ENCODE measurements at places on chromosomes 2 and 18.

- no peak for DNase-seq
Observed at GRCh38 chr2:30978854-30979253, 159.4 kb downstream of the GALNT14 start.

GRCh38 chr2:191916826-191917225 lies 69.9 kb upstream of the CAVIN2 start:
- DNase-seq, result no peak

DNA sequence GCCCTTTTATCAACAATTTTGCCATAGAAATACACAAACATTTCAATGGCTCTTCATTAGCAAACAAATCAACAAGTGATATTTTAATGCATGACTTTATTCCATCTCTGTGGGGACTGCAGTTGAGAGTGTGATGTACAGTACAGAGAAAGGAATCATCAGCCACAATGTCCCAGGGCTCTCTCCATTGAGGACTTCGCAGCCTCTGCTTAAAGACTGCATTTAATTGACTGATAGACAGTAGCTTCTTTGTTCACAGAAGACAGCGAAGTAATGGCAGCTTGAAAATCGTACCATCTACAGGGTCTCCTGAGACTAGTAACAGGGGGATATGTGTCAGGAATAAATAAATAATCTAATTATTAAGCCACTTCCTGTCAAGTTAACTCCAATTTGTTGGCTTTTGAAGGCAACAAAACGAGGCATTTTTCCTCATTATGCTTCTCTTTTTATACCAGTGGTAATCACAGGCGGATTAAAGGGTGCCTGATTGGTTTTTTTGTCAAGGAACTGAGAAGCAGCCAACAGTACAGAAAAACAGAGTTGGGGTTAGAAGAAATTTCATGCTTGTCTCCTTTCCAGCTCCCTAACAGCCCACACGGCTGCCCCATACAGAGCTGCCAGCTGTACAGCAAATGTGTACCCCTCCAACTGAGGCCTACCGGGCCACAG lies 164.3 kb downstream of the ZNF521 start:
- DNase-seq, result no peak

GRCh38 chr2:166375736-166376487 lies at the start of gene SCN9A:
SCN9A (minus strand) TSS chr2:166375944; CDS start chr2:166311756, 64,188 bp downstream.
- peak; percentile 1 for DNase-seq

DNA sequence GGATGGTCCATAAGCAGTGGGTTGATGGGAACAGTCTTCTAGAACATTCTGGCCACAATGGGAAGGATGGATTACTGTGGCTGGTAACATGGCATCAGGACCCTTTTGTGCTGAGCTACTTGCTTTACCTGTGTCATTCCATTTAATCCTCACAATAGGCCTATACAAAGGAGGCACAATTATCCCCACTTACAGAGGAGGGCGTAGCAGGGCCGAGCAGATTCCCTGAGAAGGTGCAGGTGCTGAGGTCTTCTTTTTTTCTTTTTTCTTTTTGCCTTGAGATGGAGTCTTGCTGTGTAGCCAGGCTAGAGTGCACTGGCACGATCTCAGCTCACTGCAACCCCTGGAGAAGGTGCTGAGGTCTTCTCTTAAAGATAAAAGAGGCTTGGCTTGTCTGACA lies 6.7 kb upstream of the LRRC30 start:
- no peak for DNase-seq

GRCh38 chr2:210389856-210390255 lies 74.9 kb upstream of the MYL1 start:
- DNase-seq, result no peak

GRCh38 chr2:64246962-64247361 lies 102.7 kb upstream of the PELI1 start:
- DNase-seq, result no peak

DNA sequence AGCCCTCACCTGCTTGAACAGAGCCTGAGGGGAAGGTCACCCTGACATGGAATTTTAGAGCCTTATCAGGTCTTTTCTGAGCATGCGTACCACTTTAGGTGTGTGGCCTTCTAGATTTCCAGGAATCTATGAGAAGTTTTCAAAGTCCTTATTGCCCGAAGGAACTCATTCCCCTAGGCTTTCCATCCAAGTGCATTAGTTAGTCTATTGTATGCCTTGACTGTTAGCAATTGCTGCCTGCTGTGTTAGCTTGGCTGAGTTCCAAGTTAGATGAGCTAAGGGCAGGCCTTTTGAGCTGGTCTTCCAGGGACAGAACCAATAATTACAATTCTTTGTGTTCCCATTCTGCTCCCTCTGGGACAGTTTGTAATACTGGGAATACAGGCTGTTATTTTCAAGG lies 30.8 kb upstream of the PUM2 start:
- DNase-seq, result no peak

DNA sequence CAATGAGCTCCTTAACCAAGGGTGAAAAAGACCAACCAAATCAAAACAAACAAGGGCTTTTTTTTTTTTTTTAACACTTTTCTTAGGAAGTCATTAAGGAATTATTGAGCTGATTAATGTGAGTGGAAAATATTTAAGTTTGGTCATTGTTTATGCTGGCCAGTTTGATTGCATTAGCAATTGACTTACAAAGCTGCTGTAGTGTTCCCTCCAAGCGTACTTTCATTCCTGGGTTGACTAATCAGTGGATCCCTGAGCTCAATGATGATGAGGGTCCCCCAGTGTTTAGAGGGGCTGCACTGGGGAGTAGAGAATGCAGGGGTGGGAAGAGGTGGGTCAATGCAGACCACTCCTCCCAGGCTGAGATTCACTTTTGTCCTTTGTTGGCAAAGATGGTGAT lies 119.3 kb downstream of the PRKCE start:
- DNase-seq, result no peak

DNA sequence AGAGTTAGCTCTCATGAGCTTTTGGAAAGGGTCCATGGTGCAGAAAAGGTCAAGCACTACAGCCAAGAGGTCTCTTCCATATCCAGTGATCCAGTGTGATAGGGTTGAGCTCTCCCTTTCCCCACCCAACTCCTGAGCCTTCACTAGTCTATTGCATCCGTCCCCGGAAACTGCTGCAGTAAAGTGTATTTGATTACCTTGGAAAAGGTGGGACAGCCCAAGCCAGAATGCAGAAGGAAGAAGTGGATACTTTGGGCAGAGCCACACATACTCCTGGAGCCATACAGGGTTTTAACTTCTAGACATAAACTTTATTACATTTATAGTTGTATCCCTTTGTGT lies 3.6 kb downstream of the PNKD start:
- DNase-seq, result no peak

DNA sequence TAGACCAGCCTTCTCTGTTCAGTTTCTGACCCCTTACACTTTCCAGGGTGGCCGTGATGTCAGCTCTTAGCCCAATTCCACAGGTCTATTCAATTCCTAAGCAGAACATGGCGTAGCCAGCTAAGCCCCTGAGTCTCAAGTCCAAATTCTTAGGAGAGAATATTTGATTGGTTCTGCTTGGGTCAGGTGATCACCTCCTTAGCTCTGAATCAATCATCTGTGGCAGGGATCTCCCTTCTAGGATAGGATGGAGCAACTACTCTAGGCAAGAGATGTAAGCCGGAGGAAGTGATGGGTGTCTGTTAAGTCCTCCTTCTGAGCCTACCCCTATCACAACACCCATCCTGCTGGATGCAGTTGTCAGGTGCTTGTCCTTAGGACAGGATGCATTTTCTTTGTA lies 11.1 kb downstream of the UCN start:
- DNase-seq, result no peak

DNA sequence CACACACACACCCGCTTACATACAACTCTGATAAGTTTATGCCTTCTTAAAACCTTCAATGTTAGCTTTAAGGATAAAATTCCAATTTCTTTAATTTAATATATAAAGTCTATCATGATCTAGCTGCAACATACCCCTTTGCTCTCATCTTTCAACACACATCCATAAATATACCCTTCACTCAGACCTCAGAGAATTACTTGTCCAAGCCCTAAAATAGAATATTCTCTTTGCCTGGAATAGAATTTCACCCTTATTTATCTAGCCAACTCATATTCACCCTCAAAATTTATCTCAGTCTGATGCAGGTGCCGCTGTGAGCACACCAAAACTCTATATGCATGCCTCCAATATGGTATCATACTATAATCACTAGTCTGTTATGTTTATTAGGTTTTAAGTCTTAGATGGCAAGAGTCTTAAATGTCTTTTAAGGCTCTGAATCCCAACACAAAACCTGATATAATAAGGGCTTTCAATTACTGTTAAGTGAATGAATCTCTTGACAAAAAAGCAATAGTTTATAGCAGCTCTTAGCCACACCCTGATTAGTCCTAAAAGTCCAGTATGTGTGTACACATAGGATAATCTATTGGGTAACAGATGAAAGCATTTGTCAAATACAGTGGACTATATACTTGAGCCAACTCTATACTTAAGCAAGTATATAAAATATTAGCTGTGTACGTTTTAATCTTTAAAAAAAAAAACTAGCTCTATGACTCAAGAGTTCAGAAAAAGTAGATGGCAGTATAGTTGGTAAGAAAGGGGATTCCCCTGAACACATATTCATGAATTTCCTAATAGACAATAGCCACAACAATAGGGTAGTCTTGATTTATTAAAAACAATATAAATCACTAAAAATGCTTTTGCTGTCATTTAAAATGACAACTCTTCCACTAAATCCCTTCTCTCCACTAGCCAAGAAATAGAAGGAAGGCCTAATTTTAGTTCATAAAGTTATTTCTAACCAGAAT lies 144.5 kb downstream of the EXOC6B start:
- DNase-seq, result no peak

DNA sequence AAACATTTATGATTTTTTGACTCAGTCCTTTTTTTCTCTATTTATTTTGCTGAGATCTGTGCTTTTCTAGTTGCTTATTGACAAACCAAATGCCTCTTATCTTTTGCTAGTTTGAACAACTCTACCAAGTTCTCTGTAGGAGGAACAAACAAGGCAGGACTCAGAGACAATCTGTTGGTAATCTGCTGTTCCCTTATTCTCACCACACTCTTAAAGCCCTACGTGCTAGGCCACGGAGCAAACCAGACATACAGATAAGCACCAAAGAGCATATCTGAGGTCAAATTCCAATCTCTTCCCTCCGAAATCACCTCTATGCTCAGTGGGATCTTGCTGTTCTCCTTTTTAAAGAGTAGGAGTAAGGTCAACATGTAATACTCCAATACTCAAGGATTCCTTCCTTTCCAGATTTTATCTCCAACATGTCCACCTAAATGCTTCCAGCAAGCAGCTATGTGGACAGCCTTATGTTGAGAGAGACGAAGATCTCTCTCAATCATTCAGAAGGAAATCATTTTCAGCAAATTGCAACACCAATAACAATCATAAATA lies 18.4 kb downstream of the FN1 start:
- DNase-seq, result no peak

DNA sequence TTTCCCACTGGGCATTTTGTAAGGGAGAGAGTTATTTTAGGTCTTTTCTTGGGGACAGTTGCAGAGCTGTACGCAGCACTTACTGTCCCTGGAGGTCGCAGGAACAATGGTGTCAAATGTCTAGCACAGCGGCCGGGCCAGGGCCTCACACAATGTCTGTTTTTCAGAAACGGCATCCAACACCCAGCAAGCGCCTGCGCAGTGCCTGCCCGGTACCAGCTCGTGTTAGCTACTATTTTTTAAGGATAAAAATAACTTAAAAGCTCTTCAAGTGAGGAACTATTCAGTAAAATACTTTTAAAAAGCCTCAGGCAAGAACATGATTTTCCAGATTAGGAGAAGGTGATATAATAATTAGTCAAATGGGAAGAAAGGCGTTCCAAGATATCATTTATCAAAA lies 90.0 kb downstream of the MBP start:
- no peak for DNase-seq

DNA sequence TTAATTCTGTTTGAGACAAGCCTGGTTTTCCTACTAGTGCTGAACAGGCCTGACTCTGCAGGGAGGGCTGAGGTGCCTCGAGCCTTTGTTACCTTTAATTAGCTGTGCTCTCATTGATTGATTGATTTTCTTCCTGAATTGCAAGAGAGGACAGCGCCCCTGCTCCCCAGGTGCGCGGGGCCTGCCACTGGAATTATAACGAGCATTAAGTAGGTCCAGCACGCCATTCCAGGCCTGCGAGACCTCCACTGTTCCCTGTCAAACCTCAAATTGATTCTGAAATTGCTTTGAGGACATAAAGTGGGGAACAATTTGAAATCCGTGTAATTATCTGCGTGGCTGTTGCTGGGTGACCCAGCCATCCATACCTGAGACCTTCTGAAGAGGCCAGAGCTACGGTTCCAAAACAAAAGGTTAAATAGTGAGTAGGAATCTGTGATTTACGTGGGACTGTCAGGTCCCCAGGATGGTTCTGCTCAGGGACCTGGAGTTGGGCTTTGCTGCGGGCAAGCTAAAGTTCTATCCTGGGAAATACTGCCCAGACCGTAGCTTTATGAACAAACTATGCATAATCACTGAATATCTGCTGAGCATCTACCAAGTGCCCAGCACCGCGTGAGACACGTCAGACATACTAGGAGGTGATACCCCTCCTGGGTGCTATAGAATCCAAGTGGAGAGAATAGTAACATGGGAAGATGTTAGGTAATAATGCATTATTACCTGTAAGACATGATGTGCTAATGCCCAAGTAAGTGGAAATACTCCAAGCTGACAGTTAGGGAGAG lies 104.1 kb downstream of the ZBTB7C start:
- no peak for DNase-seq

- DNase-seq, result no peak
Observed at GRCh38 chr2:39069136-39069515, 51.7 kb downstream of the SOS1 start.

DNA sequence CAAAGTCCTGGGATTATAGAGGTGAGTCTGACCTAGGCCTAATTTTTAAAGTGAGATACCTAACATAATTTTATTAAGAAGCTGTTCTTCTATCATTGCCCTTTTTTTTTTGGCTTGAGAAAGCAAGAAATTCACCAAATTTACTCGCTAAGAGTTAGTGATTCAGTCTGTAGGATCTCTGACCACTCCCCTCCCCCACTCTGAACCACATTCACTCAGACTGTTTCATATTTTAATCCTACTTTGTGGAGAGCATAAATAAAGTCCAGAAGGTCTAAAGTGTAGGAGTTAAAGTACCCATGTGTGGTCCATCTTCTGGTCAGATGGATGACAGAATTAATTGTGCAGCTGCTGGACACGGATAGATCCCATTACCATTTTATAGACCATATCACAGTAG lies 115.8 kb upstream of the MGAT5 start:
- DNase-seq, result no peak

- no peak for DNase-seq
Observed at GRCh38 chr18:46370898-46371297, 266.7 kb downstream of the HAUS1 start.

DNA sequence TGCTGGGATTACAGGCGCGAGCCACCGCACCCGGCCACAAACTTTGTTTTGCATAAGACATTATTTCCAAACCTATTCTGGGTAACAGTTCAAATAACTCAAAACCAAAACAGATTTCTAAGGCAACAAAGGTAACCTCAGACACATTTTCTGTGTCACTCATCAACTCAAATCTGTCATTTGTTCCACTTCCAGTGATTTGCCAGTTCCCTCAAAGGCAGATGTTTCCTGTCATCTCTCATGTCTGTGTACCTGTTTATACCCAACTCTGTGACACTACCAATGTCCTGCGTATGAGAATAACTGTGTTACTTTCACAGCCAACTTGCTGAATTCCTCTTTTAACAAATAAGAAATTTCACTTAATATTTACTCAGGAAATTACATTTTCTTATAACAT lies 54.4 kb downstream of the SCN3A start:
- peak; percentile 1 for DNase-seq
